MCF 10A (cell line): ENCODE measurements at places on chromosomes 7 and 10. TPM values are rescaled to one million over a fixed set of nuclear protein-coding genes. Genes with fewer than 3 reads are reported as not detected.

DNA sequence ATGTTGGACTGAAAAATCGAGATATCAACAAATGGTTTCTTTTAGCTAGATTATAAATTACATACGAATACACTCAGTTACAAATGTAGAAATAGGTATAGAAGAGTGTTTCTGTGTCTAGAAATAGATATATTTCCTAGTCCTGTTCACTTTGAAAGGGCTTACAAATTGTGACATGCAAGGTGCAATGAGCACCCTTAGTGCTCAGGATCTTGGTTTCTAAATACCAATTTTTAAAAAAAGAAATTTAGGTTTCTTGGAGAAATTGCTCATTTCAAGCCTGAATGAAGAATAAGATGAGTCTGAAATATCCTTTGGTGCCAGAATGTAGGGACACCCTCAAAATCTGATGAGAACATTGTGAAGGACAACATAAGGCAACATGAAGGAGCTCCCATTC lies 306.0 kb downstream of the CRPPA start:
- no peak for DNase-seq
- no peaks in the 10 kb centered on the region for H3K27me3 ChIP-seq
- H3K4me3 ChIP-seq = no peak overlapping the region
- H3K4me1 ChIP-seq = no peaks in the 10 kb centered on the region
- H3K36me3 ChIP-seq = no peaks in the 10 kb centered on the region
- H3K27ac ChIP-seq = no peak overlapping the region

- H3K27ac ChIP-seq = no peak overlapping the region
- H3K27me3 ChIP-seq = no peaks in the 10 kb centered on the region
- no peaks in the 10 kb centered on the region for H3K36me3 ChIP-seq
These were observed 362.8 kb downstream of the PHF14 start for GRCh38 chr7:11336432-11336831.

- no peaks in the 10 kb centered on the region for H3K27me3 ChIP-seq
- DNase-seq = peak; percentile 65
- peaks cover 6% of the 10 kb centered on the region for H3K36me3 ChIP-seq
These were observed 23.4 kb downstream of the FRMPD2 start for GRCh38 chr10:48251152-48251524.

DNA sequence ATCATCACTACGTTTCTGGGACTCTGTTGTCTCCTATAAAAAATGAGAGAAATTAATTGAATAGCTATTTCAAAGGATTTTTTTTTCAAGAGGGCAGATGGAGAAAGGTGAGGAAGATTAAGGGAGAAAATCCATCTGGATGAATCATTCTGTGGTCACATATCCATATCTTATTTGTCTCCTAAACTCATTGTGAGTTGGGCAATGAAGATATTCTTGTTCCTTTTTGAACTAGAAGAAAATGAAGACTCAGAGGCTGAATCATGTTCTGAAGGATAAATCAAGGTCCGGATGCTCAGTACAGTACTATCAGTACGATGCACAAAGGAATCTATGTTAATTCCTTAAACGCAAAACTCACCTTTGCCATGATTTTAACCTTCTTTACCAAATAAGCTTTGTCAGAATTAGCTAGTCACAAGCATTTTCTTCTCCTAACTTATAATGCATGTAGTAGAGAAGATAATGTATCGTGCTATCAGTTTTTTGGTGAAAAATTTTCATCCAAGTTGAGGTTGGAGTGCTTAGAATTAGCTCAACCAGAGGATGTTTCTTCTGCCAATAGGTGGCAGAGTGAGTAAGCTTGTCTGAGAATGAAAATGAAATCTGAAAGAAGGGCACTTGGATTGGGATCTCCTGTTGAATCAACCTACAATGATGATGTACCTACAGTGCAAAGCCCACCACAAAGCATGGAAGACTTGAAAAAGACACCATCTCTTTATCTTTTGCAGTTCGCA lies 446.9 kb downstream of the KIF20B start:
- no peaks in the 10 kb centered on the region for H3K36me3 ChIP-seq
- H3K27ac ChIP-seq = peak overlapping the region; percentile 44
- H3K4me1 ChIP-seq = peaks cover 14% of the 10 kb centered on the region
- no peak overlapping the region for H3K4me3 ChIP-seq

DNA sequence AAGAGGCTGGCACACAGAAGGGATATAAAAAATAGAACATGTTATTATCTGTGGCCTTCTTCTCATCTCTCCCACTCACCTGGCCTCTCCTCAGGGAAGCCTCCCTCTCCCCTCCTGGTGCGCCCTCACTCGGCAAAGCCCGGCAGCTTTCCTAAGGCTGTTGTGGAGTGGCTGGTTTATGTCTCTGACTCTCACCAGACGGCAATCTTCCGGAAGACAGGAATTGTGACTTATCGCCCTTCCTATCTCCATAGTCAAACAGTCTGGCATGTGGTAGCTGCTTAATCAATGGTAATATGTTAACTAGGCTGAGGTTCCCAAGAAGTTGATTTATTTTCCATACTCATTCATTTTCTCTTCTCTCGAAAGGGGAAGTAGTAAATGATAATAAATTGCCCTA lies 78.7 kb downstream of the ATXN7L1 start:
- H3K4me3 ChIP-seq = no peak overlapping the region
- no peak overlapping the region for H3K27ac ChIP-seq
- no peaks in the 10 kb centered on the region for H3K27me3 ChIP-seq
- DNase-seq = no peak

DNA sequence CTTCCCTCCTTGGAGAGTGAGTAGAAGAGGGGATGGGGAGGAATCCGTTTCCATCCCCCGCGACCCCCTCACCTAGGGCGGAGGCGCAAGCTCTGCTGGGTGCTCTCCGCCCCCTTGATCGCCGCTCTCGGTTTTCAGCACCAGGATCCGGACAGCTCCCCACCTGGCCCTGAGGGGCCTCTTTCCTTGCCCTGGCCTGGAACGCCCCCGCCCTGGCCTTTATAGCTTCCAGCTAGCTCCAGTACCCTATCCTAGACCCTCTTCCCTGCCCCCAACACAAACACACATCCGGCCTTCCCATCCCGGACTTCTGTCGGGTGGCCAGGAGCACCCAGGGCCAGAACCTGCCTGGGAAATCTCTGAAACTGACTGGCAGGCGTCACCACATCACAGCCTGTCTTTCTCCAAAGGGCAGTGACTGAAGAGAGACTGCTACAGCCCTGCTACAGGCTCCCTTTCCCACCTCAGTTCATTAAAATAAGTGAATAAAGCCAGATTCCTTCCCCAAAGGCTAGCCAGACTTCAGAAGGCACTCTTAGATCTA lies 72.3 kb upstream of the LEP start:
- peak overlapping the region; percentile 48 for H3K4me3 ChIP-seq
- H3K4me1 ChIP-seq = peaks cover 6% of the 10 kb centered on the region
- no peak overlapping the region for H3K27ac ChIP-seq
- H3K36me3 ChIP-seq = no peaks in the 10 kb centered on the region
- H3K27me3 ChIP-seq = peaks cover 36% of the 10 kb centered on the region

- H3K4me1 ChIP-seq = peaks cover 13% of the 10 kb centered on the region
- H3K27ac ChIP-seq = no peak overlapping the region
- no peaks in the 10 kb centered on the region for H3K27me3 ChIP-seq
- H3K36me3 ChIP-seq = peaks cover 53% of the 10 kb centered on the region
These were observed 12.6 kb downstream of the TRIM8 start for GRCh38 chr10:102656791-102657371.

GRCh38 chr7:155918720-155919390 lies 106.6 kb upstream of the SHH start:
- DNase-seq = peak; percentile 96
- H3K4me1 ChIP-seq = peaks cover 31% of the 10 kb centered on the region
- H3K27me3 ChIP-seq = no peaks in the 10 kb centered on the region
- H3K4me3 ChIP-seq = no peak overlapping the region
- H3K36me3 ChIP-seq = no peaks in the 10 kb centered on the region

DNA sequence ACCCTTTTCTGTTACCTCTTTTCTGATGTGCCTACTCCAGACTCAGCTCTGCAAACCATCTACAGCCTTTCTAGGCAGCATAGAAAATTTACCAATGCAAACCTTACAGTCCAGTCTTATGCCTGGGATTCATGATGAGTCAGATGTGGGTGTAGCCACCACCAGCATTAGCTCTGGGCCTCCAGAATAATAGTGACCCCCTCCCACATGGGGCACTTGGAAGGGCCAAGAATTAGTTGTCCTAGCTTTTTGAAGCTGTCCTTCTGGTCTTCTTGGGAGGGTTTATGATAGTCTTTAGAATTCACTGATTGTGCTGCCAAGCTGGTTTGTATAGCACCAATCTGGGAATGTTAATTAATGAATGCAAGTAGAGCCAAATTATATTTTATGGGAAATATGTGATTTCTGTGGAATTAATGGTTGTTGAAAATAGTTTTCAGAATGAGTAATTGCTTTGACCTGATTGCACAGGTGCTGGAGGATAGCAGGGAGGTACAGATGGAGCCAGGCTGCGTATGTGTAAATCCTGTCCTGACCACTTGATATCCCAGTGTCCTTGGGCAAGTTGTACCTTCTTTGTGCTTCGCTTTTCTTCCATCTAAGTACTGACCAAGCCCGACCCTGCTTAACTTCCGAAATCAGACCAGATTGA lies 94.8 kb downstream of the CPED1 start:
- H3K36me3 ChIP-seq = no peaks in the 10 kb centered on the region
- no peak overlapping the region for H3K27ac ChIP-seq
- H3K4me3 ChIP-seq = no peak overlapping the region
- H3K27me3 ChIP-seq = no peaks in the 10 kb centered on the region
- peaks cover 29% of the 10 kb centered on the region for H3K4me1 ChIP-seq

- no peaks in the 10 kb centered on the region for H3K36me3 ChIP-seq
- DNase-seq = no peak
- H3K4me3 ChIP-seq = no peak overlapping the region
These were observed 643.0 kb downstream of the SUGCT start for GRCh38 chr7:40777730-40778312.

GRCh38 chr7:83468251-83468739 lies 180.6 kb downstream of the SEMA3E start:
- H3K4me3 ChIP-seq = no peak overlapping the region
- H3K27me3 ChIP-seq = no peaks in the 10 kb centered on the region
- no peaks in the 10 kb centered on the region for H3K36me3 ChIP-seq
- no peaks in the 10 kb centered on the region for H3K4me1 ChIP-seq
- no peak overlapping the region for H3K27ac ChIP-seq
- peak; percentile 98 for DNase-seq

DNA sequence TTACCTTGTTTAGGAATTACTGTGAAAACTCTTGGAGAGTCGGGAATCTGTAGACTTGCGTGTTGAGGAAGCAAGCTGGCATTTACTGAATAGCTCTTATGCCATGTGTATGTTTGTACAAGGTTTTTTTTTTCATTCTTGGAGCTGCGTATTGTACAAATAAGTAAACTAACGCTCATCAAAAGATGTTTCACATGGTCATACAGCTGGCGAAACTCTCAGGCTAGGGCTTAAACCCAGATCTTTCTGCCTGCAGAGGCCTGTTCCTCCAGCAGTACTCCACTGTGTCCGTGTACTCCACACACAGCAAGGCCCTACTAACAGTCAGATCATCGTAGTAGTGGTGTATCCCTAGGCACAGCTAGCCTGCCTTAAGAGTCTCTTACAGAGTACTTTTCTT lies 7.4 kb downstream of the EDRF1 start:
- H3K4me1 ChIP-seq = peaks cover 5% of the 10 kb centered on the region
- H3K4me3 ChIP-seq = no peak overlapping the region
- DNase-seq = no peak
- H3K36me3 ChIP-seq = peaks cover 94% of the 10 kb centered on the region
- no peaks in the 10 kb centered on the region for H3K27me3 ChIP-seq
- no peak overlapping the region for H3K27ac ChIP-seq

DNA sequence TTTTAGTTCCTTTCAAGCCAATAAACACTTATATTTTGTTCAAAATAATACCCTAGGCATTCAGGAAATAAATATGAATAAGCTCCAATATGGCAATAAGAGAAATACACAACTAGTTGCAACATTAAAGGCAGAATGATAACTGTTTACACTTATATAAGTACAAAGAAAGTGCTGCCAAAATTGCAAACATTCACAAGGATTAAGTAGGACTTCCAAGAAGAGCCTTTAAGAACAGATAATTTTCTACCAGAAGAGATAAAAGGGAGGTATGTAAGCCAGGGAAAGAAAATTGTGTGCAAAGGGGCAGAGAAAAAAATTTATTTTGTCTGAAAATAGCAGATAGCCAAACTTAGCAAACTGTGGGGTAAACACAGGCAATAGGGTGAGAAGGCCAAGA lies 83.8 kb downstream of the CTNNA3 start:
- no peaks in the 10 kb centered on the region for H3K27me3 ChIP-seq
- H3K4me3 ChIP-seq = no peak overlapping the region
- H3K27ac ChIP-seq = no peak overlapping the region

- H3K36me3 ChIP-seq = no peaks in the 10 kb centered on the region
- no peak overlapping the region for H3K27ac ChIP-seq
- H3K4me1 ChIP-seq = no peaks in the 10 kb centered on the region
- no peak for DNase-seq
- H3K4me3 ChIP-seq = no peak overlapping the region
- H3K27me3 ChIP-seq = no peaks in the 10 kb centered on the region
These were observed 36.6 kb downstream of the SCIN start for GRCh38 chr7:12607134-12607533.

DNA sequence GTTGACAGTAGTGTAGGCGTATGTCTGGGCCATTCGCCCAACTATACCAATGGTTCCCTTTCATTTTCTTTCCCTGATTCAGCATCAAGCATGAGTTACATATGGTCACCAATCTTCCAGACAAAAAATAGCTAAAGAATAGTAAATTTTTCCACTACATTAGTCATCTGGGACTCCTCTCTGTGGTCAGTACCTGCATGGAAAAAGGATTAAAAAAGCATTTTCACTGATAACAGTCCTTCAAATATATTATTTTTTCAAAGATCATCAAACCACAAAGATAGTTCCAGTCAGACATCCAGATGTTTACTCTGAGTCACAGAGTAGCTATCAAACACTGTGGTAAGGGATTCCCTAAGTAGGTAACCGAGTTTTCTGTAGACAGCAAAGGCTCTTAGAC lies 302.6 kb upstream of the SEMA3D start:
- no peak for DNase-seq
- H3K4me3 ChIP-seq = no peak overlapping the region
- no peaks in the 10 kb centered on the region for H3K4me1 ChIP-seq

- no peak for DNase-seq
- no peak overlapping the region for H3K27ac ChIP-seq
- H3K4me1 ChIP-seq = no peaks in the 10 kb centered on the region
- H3K36me3 ChIP-seq = no peaks in the 10 kb centered on the region
- H3K4me3 ChIP-seq = no peak overlapping the region
- no peaks in the 10 kb centered on the region for H3K27me3 ChIP-seq
These were observed 42.5 kb upstream of the FZD8 start for GRCh38 chr10:35684586-35684985.

DNA sequence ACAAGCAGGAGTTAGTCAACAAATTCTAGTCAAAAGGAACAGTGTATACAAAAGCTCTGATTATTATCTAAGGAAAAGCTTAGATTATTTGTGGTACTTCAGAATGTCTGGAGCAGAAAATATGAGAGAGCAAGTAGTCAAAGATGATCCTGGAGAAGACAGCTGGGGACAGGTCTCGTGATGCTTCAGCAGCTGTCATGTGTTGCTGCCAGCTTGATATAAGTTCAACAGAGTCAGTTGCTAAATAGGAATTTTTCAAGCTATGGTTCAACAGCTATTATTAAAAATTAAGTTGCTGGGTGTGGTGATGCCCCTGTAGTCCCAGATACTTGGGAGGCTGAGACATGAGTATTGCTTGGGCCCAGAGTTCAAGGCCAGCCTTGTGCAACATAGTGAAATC lies 240.0 kb upstream of the RHOBTB1 start:
- H3K27me3 ChIP-seq = no peaks in the 10 kb centered on the region
- no peak overlapping the region for H3K4me3 ChIP-seq
- H3K4me1 ChIP-seq = no peaks in the 10 kb centered on the region
- no peak for DNase-seq
- H3K36me3 ChIP-seq = no peaks in the 10 kb centered on the region

RBP3 gene
- total RNA-seq = not detected in 2 replicates

NPSR1 gene
- not detected in 2 replicates for total RNA-seq

INTS15 gene
- total RNA-seq = 25.4 and 26.5 TPM in 2 replicates

DYNC1I1 gene
- not detected in 2 replicates for total RNA-seq

PRLHR gene
- not detected in 2 replicates for total RNA-seq

ADARB2 gene
- total RNA-seq = 0.52 and 0.96 TPM in 2 replicates

CUL2 gene
- 30.7 and 30.9 TPM in 2 replicates for total RNA-seq

OR2A1 gene
- total RNA-seq = not detected in 2 replicates

PRKAR1B gene
- total RNA-seq = 25.4 and 31.5 TPM in 2 replicates

LBX1 gene
- total RNA-seq = not detected in 2 replicates

CDK1 gene
- 37.4 and 48.8 TPM in 2 replicates for total RNA-seq
